ENCODE measurements at places on chromosomes 13 and 19.

- DNase-seq = peak; percentile 67
Measured at GRCh38 chr19:48812094-48812929, 1.5 kb upstream of the BCAT2 start.

GRCh38 chr13:33676045-33676989 is 141.6 kb upstream of the RFC3 start:
- DNase-seq = peak; percentile 32

DNA sequence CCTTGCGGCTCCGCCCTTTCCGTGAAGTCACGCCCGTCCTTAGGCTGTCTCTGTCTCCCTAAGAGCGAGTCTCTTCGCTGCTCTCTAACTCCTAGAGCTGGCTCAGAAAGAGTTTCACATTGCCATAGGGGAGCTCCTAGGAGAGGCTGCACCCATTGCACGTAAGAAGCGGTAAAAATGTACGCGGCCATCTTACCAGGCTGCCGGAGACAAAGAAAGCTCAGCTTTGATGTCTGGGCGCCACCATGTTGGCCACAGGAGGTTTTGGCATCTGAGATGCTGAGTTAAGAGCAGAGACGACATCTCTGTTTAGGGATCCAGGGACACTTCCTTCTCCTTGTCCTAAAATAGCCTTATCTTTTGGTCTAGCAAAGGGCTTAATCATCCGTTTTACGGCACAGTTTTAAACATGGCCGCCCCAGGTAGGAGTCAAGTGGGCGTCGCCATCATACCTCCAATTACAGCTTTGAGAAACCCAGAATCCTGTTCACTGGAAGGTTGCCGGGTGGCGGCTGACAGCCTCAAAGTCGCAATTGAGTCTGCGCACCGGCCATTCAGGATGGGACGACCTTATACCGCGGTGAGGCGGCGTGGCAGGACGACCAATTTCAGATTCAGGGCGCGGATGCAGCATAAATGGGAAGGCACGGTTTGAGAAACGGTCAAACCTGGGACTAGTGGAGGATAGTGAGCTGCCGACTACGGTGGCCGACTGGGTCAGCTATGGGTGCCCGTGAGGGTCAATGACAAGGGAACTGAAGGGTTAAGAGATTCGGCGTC is at the start of gene ZNF793:
Gene ZNF793 (plus strand): TSS at position 553 of the 780 bp plus-strand sequence. CDS start 16,501 bp downstream, outside the sequence.
- DNase-seq = peak; percentile 61

GRCh38 chr19:31337008-31337914 is 12.0 kb downstream of the TSHZ3 start:
- no peak for DNase-seq

GRCh38 chr13:20174656-20175405 is 14.0 kb upstream of the GJA3 start:
- peak; percentile 86 for DNase-seq

GRCh38 chr13:33787051-33787591 is 30.8 kb upstream of the RFC3 start:
- DNase-seq = peak; percentile 8

DNA sequence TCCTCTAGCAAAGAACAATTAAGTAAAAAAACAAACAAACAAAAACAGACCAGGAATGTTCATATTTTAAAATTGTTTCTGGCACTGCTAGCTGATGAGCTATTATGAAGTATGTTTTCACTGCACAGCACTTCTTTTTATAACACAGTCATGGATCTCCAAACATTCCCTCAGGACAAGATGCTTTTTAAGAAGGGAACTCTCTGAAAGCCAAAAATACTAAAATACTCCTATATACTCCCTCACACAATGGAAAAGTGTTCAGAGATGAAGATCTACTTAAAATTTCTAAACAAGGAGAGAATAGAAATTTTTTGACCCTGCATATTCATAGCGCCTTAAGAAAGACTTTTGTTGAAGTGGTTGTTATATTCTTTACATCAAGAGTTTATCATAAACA is 926.8 kb downstream of the DIAPH3 start:
- no peak for DNase-seq

GRCh38 chr13:49418206-49418605 is 25.7 kb downstream of the CAB39L start:
- DNase-seq = no peak

- no peak for DNase-seq
Measured at GRCh38 chr19:38911388-38912001, 491 bp downstream of the CCER2 start.

GRCh38 chr13:99289271-99289670 is 17.9 kb downstream of the GPR183 start:
- no peak for DNase-seq

GRCh38 chr13:107968470-107968869 is 246.9 kb downstream of the LIG4 start:
- no peak for DNase-seq

DNA sequence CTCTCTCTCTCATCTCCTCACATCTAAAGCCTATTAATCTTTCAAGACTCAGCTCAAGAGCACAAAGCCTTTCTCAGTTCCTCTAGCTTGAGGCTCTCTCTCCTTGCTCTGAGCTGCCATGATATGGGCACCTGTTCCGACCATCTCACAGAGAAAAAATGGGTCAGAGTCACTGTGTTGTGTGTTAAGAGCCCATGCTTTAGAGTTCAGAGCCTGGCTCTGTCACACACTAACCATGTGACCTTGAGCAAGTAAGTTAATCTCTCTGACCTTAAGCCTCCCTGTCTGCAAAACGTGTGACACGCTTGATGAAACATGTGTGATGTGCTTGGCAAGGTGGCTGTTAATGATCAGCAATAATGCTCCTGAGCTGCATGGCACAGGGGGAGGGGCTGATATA is 245.2 kb downstream of the DLEU7 start:
- DNase-seq = no peak

- DNase-seq = no peak
Measured at GRCh38 chr13:29800687-29801086, 49.7 kb downstream of the UBL3 start.

DNA sequence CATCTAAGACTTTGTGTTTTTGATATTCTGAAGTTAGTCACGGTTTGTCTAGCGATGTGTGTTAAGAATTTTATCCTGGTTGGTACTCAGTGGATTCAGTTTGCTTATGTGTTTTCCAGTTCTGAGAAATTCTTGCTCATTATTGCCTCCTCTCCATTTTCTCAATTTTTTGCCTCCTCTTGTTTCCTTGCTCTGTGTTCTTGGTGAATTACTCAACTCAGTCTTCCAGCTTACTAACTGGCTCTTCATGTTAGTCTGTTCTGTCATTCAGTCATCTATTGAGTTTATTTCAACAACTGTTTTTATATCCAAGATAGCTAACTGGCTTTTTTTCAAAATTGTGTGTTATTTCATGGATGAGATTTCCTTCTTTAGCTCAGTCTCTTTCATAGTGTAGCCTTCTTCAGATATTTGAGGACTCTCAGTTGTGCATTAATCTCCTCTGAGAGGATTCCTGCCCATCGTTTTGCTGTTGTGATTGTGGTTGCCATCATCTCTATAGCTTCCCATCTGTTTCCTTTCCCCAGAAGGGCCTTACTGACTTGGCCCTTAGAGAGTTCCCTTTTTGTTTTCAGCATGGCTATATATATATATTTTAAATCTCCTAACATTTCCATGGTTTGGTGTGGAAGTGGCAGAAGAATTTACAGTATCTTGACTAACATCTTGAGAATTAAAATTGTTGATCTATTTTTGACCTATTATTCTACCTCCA is 6.2 kb downstream of the SETDB2 start:
- no peak for DNase-seq

DNA sequence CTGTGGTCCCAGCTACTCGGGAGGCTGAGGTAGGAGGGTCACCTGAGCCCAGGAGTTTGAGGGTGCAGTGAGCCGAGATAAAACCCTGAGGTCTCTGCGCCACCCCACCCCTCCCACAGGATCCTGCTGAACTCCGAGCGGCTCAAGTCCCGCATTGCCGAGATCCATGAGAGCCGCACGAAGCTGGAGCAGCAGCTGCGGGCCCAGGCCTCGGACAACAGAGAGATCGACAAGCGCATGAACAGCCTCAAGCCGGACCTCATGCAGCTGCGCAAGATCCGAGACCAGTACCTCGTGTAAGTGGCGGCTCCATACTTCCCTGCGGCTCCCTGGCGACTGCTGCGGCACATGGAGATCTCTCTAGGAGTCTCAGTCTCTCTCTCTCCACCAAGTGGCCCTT is 6.6 kb upstream of the IFI30 start:
- no peak for DNase-seq

- no peak for DNase-seq
Measured at GRCh38 chr13:93778548-93778947, 551.9 kb downstream of the GPC6 start.

- DNase-seq = no peak
Measured at GRCh38 chr13:56558698-56559320, 581.9 kb upstream of the PRR20A start.

DNA sequence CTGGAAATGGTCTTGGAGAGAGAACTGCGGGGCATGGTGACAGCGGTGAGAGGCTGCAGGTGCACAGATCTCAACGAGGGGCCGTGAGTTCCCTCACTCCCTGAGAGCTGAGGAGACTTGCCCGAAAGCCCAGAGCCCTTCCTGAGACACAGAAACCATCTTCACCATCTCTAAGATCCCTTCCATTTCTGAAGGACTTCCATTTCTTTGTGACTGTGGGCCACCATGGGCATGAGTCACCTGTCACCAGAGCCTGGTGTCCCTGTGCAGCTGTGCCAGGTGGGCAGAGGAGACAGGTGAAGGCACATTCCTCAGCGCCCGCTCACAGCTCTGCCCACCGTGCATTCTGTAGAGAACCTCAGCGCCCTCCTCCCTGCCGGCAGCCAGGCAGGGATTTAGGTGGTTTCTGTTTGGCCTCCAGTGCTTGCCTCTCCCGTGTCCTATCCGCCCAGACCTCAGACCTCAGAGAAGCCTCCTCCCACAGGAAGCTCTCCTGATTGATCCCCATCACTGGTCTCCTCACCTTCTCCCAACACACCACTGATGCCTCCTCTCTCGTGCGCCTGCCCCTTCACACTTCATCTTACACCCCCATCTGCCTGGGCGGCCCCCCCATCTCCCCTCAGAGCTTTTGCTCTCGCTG is 24.2 kb downstream of the SH3GL1 start:
- DNase-seq = no peak

DNA sequence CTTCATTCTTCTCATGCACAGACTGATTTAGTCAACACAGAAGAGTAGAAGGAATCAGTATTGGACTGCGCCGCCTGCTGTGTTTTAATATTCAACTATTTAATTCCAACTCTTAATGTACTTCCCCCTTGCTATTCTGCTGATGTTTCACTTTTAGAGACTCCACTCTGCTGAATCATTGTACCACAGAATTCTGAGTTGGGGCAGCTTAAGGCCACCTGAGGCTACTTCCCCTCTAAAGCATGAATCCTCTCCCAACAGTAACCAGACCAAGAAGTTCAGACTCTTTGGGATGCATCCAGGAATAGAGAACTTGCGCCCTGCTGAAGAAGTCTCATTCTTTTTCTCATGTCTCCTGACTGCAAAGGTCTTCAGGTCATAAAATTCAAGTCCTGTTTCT is 708.8 kb downstream of the UQCRFS1 start:
- DNase-seq = no peak
